ENCODE measurements at places on chromosomes 13 and 19. TPM values are rescaled to one million over a fixed set of nuclear protein-coding genes. Genes with fewer than 3 reads are reported as not detected.

HRC gene
- 2.1 TPM for total RNA-seq

SCN1B gene
- 1.8 TPM for total RNA-seq

CCDC8 gene
- 33.8 TPM for total RNA-seq

ACP7 gene
- total RNA-seq = not detected

CNFN gene
- total RNA-seq = 2.8 TPM

GPC6 gene
- total RNA-seq = 50.3 TPM

STRN4 gene
- total RNA-seq = 117 TPM

Measured in progenitor cell of endocrine pancreas (in vitro differentiated cells).